Fibroblast of upper back skin (primary cell): ENCODE measurements at places on chromosomes 2 and 18.

DNA sequence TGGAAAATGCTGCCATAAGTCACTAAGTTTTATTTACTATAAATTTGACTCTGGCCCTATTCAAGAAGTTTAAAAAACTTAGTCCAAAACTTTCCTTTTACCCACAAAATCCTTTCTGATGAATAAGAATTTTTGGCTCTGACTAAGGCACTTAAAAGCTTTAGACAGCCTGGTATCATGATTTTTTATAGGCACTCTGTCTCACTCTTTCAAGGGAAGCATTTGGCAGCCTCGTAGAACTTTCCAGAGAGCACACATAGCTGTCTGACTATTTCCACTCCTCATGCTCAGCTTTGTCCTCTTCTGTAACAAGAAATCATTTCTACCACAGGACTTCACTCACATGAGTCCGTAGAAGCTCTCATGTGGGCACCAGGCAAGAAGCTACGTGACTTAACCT lies 32.3 kb upstream of the XDH start:
- peak; percentile 67 for DNase-seq

DNA sequence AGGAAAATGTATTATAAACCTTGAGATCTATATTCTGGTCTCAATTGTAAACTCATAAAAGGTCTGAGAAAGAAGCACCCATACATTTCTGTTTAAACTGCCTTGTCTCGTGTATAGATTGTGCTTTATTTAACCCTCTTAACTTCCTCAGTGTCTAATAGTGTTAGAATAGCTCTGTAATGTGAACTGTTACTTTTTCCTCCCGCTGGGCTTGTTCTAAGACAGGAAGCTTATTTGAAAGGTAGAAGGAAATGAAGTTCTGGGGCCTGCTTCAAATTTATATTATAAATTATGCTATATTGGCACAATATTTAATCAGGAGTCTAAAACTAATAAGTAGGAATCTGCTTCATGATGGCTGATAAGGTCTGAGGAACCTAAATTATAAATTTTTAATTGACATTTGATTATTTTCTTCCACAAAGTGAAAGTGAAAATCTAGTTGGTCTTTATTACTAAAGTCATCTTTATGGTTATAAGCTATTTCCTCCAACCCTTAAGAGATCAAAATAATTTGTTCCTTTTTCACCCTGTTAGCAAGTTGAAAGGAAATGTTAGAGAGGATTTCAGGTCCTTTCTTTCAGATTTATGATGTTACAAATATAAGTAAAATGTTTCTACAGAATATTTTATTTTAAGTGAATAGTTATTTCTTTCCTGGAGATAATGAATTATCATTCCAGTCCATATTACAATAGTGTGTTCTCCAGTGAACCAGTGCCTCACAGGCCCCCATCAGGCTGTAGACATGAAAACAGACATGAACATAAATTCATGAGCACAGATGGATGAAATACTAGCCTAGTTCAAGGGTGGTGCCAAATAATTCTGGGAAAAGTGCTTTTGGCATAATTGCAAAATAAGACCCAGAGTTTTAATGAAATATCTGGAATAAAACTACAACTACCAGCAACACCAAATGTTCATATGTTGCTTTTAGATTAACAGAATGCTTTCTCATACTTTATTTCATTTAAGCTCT lies 7.9 kb downstream of the MFSD6 start:
- DNase-seq = no peak

DNA sequence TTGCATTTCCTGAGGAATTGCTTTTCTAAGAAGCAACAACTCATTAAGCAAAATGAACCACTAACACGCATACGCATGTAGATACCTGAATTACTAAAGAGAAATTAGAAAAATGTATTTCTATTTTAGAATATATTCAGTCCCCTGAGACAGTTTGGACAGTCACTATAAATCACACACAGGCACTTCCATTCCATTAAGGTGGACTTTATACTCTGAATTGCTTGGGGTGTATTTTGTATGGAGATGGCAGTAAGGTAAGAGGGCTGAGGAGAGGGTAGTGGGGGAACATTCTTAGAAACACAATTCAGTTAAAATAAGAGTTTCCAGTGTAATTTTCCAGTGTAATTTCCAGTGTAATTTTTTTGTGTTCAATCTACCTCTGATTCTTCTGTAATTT lies 1.8 kb downstream of the CCDC141 start:
- DNase-seq = no peak

GRCh38 chr18:36420826-36421225 lies 123.3 kb downstream of the FHOD3 start:
- peak; percentile 26 for DNase-seq

DNA sequence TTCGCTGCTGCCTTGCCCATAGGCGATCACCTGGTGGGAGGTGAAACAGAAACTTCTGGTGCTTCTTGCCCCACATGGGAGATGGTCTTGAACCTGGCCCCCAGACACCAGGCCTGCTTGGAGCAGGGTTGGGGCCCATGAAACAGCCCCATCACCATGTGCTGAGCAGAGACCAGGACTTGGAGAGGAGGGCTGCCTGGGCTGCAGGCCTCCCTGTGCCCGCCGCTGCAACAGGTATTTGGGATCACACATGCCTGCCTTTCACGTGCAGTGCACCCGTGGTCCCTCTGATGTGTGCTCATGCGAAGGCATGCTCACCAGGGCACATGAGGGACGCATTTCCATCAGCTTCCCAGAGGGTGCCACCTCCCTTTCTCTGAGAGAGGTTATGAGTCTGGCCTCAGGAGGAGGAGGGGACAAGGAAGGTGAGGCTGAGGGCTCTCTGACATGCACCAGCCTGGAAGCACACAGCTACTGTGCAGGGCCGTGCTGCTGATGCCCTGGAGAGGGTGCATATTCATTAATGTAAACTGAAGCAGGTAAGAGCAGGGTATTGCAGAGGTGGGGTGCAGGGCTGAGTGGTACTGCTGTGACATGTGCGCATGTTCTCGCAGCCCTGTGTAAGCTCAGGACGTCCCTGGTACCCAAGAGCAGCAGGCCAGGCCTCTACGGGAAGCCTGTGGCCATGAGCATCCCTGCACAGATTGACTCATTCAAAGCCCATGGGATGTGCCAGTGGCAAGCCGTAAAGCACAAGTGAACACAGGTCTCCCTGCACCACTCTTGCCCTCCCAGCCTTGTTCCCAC lies 4.2 kb upstream of the OXER1 start:
- DNase-seq = no peak

DNA sequence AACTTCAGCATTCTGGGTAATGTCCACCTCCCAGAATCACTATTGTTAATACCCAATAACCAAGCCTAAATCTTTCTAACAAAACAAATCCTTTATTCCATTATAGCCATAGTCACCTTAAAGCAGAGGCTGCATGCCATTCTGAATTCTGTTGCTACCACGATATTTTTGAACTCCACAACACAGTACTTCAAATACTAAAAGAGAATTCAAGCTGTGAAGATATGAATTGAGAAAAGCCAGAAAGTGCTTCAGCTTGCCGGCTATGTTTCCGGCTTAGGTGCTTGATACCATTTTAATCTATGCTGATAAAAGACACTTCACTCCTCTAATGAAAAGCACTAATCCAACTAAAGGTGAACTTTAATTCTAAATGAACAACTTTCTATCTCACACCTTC lies 41.3 kb downstream of the GAREM1 start:
- DNase-seq = no peak

GRCh38 chr2:48529676-48530032 lies 300 bp upstream of the STON1 start:
- DNase-seq = no peak

- peak; percentile 69 for DNase-seq
These were observed 435.1 kb downstream of the MTX2 start for GRCh38 chr2:176704282-176704858.

DNA sequence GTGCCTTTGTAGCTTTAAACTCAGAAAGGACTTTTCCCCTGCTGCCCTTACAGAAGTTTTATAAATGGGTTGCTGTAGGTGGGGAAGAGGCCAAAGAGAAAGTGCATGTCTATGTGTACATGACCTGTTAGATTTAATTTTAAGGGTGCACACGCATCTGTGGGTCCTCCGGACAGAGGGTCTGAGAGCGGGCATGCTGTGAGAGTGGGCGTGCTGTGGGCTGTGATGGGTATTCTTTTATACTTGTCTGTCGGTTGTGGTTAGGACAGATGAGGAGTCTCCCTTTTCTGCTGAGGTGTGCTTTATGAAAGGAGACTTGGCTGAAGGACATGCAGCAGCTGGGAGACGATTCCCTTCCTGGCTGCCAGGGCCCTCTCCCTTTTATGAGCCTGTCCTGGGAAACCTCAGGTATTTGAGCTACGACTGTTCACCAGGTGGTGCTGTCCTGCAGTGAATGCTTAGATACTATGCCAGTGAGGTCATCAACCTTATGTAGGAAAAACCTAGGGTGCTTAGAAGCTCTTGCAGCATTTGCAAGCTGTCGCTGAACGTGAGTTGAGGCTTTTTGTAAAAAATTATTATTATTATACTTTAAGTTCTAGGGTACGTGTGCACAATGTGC lies 67.5 kb downstream of the TANC1 start:
- peak; percentile 72 for DNase-seq

DNA sequence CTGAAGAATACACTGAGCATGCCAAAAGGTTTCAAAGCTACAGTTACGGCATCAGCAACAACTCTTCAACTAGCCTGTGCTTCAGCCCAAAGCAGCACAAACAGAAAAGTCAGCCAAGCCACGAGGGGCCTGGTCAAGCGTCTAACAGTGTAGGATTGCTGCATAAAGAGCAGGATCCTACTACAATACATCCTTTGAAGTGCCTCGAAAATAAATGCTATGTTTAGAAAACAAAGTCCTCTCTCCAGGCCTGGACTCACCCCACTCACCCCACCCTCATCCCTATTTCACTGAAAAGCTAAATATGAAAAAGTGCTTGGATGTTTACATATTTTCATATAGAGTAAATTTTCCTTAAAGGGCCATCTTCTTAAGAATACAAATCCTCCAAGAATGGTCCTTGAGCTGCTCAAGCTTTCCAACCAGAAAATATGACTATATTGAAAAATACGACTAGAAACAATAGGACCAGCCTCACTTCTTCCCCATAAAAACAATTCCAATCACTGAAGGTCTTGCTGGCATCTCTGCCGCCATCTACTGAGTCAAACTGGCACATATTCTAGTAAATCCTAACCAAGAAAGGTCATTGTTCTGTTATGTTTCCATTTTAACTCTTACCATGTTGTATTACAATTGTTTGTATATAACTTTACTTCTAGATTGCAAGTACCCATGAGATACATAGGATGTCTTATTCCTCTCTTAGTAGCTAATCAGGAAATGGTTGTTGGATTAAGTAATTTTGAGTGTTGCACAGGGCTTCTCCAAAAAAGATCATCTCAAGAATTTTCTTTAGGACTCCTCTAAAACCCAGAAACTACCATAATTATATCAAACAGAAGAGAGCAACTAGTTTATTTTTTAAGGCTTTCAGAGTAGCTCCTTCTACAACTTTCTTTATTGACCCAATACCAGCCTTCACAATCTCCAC lies 63.6 kb downstream of the CLHC1 start:
- peak; percentile 78 for DNase-seq

DNA sequence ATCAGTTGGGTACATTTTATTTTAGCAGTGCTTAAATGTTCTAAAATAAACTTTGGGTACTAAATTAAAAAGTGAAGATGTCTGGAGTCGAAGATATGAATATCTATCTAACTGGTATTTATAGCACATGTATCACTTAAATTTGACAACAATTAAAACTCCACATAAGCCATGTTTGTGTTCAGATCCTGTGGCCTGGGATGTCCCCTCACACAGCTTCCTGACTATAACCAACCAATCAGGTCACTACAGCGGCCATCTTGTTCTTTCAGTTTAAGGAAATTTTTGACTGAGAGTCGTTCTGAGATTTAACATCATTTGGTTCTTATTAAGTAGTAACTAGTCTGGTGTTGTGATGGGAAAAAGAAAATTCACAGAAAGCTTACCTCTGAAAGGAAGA lies 170.7 kb upstream of the NRP2 start:
- peak; percentile 80 for DNase-seq

DNA sequence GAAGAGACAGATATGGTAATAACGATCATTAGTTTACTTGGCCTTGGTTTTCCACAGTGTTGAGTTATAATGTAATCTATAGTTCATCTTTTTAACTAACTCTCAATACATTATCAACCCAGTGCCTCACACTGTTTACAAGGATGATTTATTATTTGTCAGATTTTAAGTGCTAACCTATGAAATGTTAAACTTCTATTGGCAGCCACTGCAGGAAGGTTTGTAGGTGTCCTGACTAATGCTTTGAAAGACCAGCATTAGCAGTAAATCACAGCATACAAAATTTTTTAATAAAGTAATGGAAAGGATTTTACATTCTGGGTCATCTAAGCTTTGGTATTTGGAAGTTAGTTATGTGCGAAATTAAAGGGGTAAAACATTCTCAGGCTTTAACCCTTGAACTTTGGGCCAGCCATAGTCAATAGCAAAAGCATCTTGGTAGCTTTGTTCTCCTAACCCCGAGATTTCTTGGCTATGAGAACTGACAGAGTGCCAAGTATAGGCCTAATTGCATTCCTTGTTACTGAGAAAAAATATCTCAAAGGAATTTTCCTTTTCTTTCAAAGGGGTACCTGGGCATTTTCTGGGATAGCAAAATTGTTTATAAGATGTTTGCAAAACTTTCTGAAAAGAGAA lies 30.6 kb downstream of the SPATS2L start:
- peak; percentile 49 for DNase-seq

DNA sequence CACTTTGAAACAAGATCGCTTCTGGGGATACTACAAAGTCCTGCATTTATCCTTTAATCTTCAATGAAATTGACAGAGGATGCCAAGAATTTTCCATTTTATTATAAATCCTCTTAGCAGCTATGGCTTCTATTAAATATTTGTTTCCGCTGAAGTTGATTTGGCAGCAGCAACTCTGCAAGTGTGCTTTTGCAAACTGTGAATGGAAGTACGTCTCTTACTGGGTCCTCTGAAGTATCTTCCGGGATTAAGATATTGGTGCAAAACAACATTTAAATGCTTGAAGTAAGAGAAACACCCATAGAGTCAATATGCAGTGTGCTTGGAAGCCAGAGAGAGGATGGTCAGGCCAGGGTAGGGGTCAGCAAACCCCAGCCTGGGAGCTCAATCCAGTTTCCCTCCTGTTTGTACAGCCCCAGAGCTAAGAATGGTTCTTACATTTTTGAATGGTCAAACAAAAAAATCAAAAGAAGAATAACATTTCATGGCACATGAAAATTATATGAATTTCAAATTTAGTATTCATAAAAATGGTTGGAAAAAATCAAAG lies 13.6 kb downstream of the CCDC68 start:
- DNase-seq = no peak

DNA sequence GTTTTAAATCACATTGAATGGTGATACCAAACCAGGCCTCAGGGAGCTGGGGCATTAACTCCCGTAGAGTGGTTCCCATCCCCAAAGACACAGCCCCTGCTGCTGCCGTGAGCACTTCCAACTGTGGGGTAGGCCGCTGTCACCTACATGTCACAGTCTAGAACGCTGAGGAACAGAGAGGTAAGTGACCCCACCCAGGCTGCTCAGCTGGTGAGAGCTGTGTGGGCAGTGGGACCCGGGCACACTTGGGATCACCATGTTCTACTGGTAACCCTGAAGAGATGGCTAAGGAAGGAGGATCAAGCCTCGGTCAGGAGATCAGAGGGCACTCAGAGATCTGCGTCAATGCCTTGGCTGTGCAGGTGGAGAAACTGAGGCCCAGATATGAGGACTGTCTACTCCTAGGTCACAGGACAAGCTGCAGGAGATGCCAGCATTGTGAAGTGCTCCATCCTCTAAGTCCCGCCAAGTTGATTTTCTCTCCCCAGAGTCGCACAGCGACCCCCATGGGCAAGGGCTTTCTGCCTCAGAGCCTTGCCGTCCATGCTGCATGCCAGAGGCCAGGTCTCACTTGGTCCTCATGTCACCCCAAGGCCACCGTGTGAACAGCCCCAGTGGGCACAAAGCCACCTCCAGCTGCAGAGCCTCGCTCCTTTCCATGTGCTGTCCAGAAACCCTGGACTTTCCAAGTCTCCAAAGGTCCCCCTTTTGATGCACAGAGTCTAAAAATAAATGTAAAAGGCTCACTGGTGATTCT lies 144.2 kb upstream of the OTOS start:
- DNase-seq = no peak
